Pulmonary artery endothelial cell (primary cell): ENCODE measurements at places on chromosomes 2 and 18. TPM values are rescaled to one million over a fixed set of nuclear protein-coding genes. Genes with fewer than 3 reads are reported as not detected.

DNA sequence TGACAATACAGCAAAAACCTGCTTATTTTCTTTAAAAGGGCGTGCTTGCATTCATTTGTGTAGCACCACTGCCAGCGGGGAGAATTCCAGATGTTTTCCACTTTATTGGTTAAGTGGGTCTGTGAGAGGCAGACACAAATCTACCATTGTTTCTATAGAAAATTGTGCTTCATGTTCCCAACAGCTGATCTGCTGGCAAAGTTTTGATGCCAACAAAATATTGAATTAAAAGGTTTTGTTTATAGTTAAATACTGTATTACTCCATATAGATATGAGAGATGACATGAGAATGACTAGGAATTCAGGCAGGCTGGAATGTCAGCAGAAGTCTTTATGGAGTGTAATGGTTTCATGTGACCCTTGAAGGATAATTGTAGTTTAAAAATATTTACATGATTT is 182.7 kb downstream of the MC4R start:
- DNase-seq: no peak

DNA sequence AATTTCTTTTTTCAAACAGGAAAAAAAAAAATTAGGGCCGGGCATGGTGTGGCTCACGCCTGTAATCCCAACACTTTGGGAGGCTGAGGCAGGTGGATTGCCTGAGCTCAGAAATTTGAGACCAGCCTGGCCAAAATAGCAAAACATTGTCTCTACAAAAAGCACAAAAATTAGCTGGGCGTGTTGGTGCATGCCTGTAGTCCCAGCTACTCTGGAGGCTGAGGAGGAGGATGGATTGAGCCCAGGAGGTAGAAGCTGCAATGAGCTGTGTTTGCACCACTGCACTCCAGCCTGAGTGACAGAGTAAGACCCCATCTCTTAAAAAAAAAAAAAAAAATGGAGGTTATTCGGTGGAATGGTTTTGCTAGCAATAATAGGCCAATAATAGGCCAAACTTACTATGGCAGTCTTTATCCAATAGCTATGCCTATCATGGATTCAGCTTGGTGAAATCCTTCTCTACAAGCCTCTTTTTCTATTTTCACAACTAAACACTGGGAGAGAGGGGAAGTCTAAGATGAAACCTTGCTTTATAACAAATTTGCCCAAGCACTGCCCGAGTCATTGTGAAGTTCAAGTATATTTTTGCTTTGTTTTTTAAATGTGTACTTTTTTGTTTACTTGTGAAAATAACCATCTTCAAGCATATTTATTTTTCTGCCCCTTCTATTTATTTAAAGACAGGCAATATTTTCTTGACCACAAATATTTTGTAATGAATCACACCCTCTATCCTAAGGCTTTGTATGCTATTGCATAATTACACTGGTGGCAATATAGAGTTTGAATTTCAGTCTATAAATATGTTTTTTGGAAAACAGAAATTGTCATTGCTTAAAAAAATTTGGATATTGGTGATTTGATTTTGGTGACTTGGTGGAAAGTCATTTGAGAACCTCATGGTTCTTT is 20.0 kb upstream of the KYNU start:
- no peak for DNase-seq

DNA sequence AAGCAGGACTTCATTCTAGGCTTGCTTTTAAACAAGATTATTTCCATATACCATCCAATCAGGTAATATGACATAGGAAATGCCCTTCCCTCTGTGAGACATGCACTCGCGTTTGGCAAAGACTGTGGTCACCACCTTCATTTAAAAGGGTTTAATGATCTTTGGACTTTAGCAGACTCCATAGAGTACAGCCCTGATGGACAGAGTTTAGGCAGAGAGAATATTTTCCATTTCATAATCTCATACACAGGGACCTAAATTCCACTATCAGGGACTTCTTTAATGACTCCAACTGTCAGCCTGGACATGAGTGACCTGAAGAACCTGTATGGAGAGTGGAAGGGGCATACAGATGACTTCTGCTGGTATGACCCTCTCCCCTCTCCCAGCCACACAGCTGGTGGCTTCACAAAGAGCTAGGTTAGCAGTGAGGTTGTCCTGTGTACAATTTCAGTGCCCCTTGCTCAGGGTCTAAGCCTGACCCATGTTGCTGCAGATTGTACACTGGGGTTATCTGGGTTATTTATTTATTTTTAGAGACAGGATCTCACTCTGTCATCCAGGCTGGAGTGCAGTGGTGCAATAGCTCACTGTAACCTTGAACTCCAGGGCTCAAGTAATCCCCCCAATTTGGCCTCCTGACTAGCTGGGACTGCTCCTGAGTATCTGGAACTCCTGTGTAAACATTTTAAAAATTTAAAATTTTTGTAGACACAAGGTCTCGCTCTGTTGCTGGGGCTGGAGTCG is 59.2 kb downstream of the PTPRM start:
- no peak for DNase-seq

DNA sequence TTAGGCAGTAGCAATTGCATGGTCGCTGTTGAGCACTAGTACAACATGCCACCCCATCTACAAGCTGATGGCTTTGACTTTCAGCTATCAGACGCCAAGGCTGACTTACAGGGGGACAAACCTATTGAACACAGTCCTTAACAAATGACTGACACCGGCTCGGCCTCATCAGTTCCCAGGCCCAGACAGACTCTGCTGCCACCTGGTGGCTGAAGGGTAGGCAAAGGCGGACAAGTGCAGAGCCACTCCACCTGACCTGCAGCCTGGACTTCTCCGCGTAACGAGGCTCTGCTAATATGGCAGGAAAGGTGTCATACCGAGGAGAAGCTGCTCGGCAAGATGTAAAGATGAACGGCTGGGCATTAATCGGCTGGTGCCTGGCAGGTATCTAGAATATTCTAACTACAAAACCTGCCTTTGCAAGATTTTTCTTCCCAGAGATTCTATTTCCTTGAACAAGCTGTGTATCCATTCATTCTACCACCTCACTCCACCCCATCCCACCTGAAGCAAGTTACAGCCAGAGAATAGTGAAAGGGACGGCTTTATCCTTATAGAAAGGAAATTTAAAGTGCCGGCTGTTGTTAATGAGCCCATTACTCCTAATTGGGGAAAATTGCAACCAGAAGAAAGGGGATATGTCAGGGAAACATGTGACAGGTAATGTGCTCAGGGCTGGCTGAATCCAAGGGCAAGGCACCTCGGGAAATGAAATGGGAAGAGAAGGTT is 67.4 kb downstream of the STEAP3 start:
- peak; percentile 22 for DNase-seq

DNA sequence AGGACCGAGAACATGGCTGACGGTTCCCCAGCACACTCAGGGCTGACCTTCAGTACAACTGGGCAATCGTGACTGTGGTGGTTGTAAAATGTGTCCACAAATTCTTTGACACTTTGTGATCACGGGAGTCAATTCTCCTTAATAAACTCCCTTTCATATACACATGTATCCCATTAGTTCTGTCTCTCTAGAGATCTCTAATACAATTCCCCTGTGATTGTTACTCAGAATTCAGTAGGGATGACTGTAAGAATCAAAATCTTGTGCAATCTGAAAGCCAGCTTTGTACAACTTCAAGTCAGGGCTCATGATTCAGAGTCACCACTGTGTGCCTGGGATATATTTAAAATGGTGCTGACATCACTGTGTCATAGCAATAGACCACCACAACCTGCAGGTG is 89.5 kb upstream of the LMAN1 start:
- DNase-seq: no peak

DNA sequence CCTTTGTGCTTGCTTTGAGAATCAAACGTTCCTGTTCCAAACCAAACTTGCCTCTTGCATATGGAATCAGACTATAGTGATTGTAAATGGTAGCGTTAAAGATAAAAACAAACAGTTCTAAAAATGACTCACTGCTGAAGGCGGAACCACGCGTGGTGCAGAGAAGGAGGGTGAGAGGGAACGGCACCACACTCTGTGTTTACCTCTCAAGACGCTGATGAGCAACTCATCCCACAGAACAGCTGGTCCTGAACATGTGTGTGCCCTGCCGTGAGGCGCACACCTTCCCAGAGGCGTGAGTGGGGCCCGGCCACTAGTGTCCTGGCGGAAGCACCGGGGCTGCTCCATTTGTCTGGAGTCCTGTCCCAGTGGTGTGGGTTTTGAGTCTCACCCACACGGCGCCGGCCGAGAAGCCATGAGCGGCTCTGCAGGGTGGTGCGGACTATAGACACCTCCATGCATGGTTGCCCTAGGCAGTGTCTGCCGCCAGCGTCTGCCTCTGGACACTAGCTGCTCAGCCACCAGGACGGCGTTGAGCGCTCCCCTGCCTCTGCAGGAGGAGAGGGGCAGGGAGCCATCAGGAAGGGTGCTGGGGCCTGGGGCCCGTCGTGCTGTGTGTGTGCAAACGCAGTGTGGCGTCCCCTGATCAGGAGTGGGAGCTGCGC is 52.1 kb downstream of the NFATC1 start:
- no peak for DNase-seq

GRCh38 chr2:59288771-59289170 is 1047.6 kb upstream of the FANCL start:
- DNase-seq: no peak

DNA sequence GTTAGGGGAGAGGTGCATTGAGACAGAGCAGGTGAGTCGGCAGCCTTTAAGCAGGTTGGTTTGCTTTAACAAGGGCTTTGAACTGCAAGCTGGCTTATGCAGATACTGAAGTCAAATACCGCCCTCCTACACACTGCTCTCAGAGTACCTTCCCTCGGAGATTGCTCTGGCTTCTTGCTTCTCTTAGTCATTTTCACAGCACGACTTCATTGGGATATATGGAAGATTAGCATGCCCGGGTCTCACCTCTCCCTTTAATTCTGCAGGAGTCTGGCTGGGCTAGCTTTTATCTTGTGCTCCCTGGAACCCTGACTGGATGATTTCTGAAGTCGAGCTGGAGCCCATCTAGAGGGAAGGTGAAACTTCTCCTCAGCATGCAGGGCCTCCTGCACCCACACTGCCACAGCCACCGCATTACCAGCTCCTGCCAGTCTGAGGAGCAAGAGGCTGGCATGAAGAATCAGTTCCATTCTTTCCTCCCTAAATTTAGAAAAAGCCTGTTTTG is 395.5 kb upstream of the HNRNPA3 start:
- no peak for DNase-seq

GRCh38 chr2:134549104-134549503 is 169.7 kb downstream of the TMEM163 start:
- no peak for DNase-seq

DNA sequence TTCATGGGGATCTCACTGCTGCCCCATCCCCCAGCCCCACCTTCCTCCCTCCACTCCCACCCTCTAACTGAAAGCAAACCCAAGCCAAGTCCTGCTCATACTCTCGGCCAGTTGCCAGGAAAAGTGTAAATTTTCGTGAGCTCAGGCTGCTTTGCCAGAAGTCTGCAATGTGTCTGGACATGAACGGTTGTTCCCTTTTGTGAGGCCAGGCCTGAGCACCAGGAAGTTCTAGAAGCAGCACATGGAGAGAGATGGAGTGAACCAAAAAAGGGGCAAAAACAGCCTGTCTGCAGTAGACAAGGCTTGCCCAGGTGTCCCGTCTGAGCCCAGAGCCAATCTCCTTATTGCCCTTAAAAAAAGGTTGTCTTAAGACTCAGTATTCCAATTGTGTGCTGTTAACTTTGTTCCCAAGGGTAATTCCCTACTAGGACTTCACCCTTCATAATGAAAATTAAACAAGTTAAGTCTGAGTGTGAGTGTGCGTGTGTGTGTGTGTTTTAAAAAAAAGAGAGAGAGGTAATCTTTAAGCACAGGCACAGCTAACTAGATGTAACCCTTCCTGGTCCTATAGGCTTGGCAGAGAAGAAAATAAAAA is 247.1 kb downstream of the BCL11A start:
- DNase-seq: no peak

GRCh38 chr18:39846265-39846664 is 2108.8 kb upstream of the PIK3C3 start:
- no peak for DNase-seq

The ANKAR gene
- total RNA-seq: 3.4 and 3.6 TPM in 2 replicates

The SPDYA gene
- total RNA-seq: 0.79 and 1.0 TPM in 2 replicates

The RAX gene
- not detected in 2 replicates for total RNA-seq

The NEUROD1 gene
- not detected in 2 replicates for total RNA-seq

The SERPINB13 gene
- not detected in 2 replicates for total RNA-seq

The SULT1C4 gene
- 4.8 and 7.0 TPM in 2 replicates for total RNA-seq

The SNTG2 gene
- total RNA-seq: not detected in 2 replicates

The NCKAP1 gene
- total RNA-seq: 150 and 190 TPM in 2 replicates
